Prostate gland (tissue), 2 donors: ENCODE measurements at places on chromosomes 2 and 18. TPM values are rescaled to one million over a fixed set of nuclear protein-coding genes. Genes with fewer than 3 reads are reported as not detected.

DNA sequence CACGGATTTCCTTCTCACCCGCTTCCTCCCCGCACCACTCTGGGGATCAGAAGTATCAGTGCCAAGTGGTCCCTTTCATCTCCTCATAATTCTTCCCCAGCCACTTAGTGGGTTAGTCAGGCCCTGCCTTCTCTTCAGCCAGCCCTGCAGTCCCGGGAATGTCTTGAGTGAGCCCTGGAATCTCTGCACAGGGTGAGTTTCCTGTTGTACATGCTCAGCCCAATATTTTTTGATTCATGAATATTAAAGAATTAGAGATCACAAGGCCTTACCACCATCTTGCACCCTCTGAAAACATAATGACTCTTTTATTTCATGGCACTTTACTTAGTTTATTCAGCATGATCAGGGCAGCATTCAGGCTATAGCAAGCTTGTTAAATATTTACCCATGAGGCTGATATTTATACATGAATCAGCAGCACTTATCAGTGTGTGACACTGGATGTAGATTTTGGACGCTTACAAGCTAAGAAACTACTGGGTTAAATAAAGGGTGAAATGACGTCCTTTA lies 159.4 kb upstream of the FOSL2 start:
- no peak overlapping the region for H3K27ac ChIP-seq
- H3K4me1 ChIP-seq: no peaks in the 10 kb centered on the region
- no peaks in the 10 kb centered on the region for H3K27me3 ChIP-seq
- no peak overlapping the region for H3K4me3 ChIP-seq
- no peaks in the 10 kb centered on the region for H3K36me3 ChIP-seq
- no peak for DNase-seq

GRCh38 chr2:110852541-110853263 lies 120.3 kb downstream of the ACOXL start:
- no peak overlapping the region for H3K27ac ChIP-seq
- H3K36me3 ChIP-seq: no peaks in the 10 kb centered on the region
- DNase-seq: no peak
- no peaks in the 10 kb centered on the region for H3K27me3 ChIP-seq

DNA sequence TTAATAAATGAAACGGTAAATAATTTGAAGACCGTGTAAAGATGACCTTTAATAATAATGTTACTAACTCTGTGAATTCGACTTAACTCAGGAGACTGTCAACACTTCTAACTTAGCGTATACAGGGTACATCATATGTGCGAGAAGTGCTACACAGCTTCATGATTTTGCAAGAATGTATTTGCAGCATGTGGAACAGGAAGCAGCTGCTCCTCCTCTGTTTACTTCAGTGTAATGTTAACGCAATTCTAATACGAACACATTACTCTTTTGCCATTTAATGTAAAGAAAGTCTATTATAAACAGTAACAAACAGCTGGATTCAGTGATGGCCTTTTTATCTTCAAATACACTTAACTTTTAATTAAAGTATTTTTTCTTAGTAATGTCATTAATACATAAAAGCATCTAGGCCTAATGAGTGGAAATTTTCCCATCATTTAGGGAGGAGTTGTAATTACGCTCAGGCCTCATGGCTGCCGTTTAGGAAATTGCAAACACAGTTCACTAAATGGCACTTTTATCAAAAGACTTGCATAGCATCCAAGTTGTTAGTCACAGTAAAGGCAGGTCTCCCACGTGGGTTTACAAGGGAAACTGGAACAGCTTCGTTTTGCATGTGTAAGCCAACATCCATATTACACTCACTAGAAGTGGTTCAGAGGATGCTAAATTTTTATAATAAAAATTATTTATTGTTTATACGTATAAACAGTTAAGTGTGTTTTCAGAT lies 635.7 kb downstream of the FBXO15 start:
- no peak overlapping the region for H3K27ac ChIP-seq
- no peak overlapping the region for H3K4me3 ChIP-seq
- no peaks in the 10 kb centered on the region for H3K27me3 ChIP-seq
- no peaks in the 10 kb centered on the region for H3K4me1 ChIP-seq
- no peak for DNase-seq

Gene MAPK4
- 12.6 TPM for total RNA-seq

Gene GALNT3
- total RNA-seq: 69.9 TPM

DNA sequence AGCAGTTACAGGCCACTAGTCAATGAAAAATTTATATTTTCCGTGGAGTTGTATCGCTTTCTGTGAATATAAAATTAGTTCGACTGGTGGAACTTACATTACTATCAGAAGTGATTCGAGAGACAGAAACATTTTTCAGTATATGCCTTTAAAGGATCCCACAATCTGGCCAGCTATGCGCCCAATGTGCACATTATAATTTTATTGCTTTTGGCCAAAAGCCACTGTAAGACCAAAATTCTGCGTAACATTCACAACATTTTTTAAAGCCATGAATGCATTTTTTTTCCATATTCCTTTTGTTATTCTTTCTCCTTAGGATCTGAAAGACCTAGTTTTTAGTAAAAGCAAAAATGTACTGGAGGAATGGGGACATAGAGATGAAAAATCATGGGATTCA lies 131.0 kb upstream of the CHAC2 start:
- H3K27me3 ChIP-seq: no peaks in the 10 kb centered on the region
- no peak overlapping the region for H3K4me3 ChIP-seq
- H3K4me1 ChIP-seq: no peaks in the 10 kb centered on the region
- H3K27ac ChIP-seq: no peak overlapping the region
- no peak for DNase-seq

GRCh38 chr2:40754912-40755311 lies 303.0 kb upstream of the SLC8A1 start:
- H3K4me3 ChIP-seq: no peak overlapping the region
- H3K27me3 ChIP-seq: no peaks in the 10 kb centered on the region
- H3K27ac ChIP-seq: no peak overlapping the region
- no peaks in the 10 kb centered on the region for H3K36me3 ChIP-seq
- DNase-seq: no peak

GRCh38 chr2:204177977-204178522 lies 241.5 kb downstream of the ICOS start:
- H3K4me1 ChIP-seq: no peaks in the 10 kb centered on the region
- DNase-seq: peak; percentile 10
- H3K4me3 ChIP-seq: no peak overlapping the region
- no peaks in the 10 kb centered on the region for H3K36me3 ChIP-seq
- H3K27me3 ChIP-seq: no peaks in the 10 kb centered on the region
- H3K27ac ChIP-seq: no peak overlapping the region

Gene CTDP1
- total RNA-seq: 33.6 TPM

Gene MROH2A
- not detected for total RNA-seq

Gene KCNJ13
- 3.5 TPM for total RNA-seq

Gene MZT2B
- total RNA-seq: 161 TPM

Gene FOXD4L1
- total RNA-seq: not detected

DNA sequence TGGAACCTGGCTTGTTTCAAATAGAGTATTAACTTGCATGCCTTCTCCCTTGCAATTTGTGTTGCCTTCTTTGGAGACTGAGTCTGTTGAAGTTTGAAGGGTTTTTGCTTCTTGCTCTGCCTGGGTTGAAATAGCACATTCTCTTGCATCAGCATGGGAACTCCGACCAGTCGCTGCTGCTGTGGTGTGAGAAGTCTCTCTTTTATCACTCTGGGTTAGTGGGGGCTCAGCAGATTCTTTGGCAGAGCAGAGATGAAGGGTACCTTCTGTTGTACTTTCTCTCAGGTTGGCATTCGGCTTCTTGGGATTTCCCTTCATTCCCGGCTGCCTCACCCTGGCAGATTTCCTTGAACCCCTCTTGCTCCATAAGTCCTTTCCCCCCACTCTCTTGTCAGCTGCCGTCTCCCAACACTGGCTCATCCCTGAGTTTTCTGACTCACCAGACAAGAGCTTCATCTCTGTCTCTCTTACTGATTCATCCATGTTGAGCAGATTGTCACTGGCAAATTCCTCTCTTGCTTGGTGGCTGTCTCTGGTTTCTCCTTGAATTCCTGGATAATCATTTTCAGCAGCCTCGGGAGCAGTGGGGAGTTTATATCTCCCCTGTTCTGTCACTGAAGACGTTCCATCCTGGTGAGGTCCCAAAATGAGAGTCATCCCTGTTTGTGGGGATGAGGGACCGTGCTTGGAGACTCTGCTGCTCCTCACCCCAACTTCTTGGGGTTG lies 49.9 kb downstream of the ALPK2 start:
- no peaks in the 10 kb centered on the region for H3K27me3 ChIP-seq
- no peak overlapping the region for H3K27ac ChIP-seq
- DNase-seq: no peak
- no peaks in the 10 kb centered on the region for H3K4me1 ChIP-seq
- no peak overlapping the region for H3K4me3 ChIP-seq

- no peak overlapping the region for H3K27ac ChIP-seq
- no peaks in the 10 kb centered on the region for H3K27me3 ChIP-seq
- DNase-seq: no peak
- no peaks in the 10 kb centered on the region for H3K36me3 ChIP-seq
Measured at GRCh38 chr2:136215449-136215848, 97.5 kb upstream of the CXCR4 start.

DNA sequence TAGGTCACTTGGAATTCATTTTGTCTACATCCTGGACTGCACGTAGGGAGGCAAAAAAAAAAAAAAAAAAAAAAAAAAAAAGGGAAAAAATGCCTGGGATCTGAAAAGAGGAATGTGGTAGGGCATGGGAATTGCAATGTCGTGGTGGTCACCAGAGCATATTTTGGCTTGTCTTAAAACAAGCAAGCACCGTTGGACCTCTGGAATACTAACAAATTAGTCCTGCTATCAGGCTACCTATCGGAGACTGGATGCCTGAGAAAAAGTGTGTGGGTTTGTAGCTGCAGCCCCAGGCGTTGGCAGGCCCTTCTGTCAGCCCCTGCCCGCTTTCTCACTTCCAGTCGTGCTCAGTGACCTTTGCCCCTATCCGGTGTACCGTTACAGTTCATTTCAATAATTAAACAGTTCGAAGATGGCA lies 588.5 kb upstream of the ZEB2 start:
- H3K4me3 ChIP-seq: no peak overlapping the region
- H3K36me3 ChIP-seq: no peaks in the 10 kb centered on the region
- no peaks in the 10 kb centered on the region for H3K4me1 ChIP-seq
- no peak for DNase-seq
- H3K27ac ChIP-seq: no peak overlapping the region

DNA sequence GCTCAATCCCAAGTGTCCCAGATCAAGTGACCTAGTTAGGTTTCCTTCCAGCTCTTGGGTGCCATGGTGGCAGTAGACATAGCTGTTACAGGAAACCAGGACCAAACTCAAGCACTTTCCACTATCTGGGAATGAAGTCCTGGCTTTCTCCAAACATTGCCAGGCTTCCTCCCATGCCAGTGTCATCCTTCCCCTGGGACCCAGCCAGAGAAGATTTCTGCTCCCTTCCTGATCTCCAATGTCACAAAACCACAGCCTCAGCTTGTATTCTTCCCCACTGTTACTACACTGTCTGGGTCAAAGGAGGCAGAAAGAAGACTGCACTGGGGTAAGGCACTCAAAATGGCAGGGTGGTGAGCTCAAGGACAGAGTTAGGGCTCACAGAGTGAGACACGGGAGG lies 347.1 kb downstream of the TNS1 start:
- DNase-seq: no peak
- H3K36me3 ChIP-seq: no peaks in the 10 kb centered on the region
- peak overlapping the region; percentile 65 for H3K27ac ChIP-seq
- H3K4me3 ChIP-seq: no peak overlapping the region
- H3K27me3 ChIP-seq: no peaks in the 10 kb centered on the region

Gene TMEM178A
- 6.9 TPM for total RNA-seq

Gene MAP2
- 18.8 TPM for total RNA-seq

- no peak overlapping the region for H3K4me3 ChIP-seq
- H3K36me3 ChIP-seq: no peaks in the 10 kb centered on the region
- DNase-seq: no peak
- H3K4me1 ChIP-seq: no peaks in the 10 kb centered on the region
- H3K27me3 ChIP-seq: no peaks in the 10 kb centered on the region
Measured at GRCh38 chr18:43574974-43575373, 297.7 kb upstream of the SYT4 start.

Gene TDRD15
- total RNA-seq: 1.9 TPM

Gene SFTPB
- total RNA-seq: 0.59 TPM

Gene DNAH6
- 4.9 TPM for total RNA-seq

GRCh38 chr2:240302041-240302440 lies 133.4 kb upstream of the GPC1 start:
- no peaks in the 10 kb centered on the region for H3K36me3 ChIP-seq
- no peak for DNase-seq
- H3K4me1 ChIP-seq: no peaks in the 10 kb centered on the region
- no peak overlapping the region for H3K27ac ChIP-seq
- H3K27me3 ChIP-seq: no peaks in the 10 kb centered on the region

DNA sequence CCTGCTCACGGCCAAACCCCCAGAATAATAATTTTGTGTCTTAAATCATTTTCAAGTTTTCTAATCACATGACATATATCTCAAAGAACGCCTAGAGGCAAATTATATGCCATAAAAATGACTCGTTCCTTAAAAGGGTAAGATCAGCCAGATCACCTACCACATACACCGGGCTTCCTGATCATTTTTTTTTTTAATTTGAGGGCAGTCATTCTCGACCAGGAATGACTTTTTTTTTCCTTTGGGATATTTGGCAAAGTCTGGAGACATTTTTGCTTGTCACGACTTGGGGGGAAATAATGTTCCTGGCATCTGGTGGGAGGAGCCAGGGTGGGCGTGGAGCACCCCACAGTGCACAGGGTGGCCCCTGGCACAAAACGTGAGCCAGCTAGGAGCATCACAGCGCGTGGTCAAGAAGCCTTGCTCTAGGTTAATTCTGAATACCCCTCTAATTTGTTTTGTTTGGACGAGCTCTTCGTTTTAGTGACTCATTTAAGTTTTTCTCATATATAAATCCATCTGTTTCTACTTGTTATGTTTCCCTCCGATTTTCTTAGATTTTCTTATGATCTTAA lies 94.9 kb downstream of the TWIST2 start:
- H3K36me3 ChIP-seq: no peaks in the 10 kb centered on the region
- H3K27ac ChIP-seq: no peak overlapping the region
- no peaks in the 10 kb centered on the region for H3K4me1 ChIP-seq
- H3K4me3 ChIP-seq: no peak overlapping the region
- no peak for DNase-seq
- no peaks in the 10 kb centered on the region for H3K27me3 ChIP-seq

DNA sequence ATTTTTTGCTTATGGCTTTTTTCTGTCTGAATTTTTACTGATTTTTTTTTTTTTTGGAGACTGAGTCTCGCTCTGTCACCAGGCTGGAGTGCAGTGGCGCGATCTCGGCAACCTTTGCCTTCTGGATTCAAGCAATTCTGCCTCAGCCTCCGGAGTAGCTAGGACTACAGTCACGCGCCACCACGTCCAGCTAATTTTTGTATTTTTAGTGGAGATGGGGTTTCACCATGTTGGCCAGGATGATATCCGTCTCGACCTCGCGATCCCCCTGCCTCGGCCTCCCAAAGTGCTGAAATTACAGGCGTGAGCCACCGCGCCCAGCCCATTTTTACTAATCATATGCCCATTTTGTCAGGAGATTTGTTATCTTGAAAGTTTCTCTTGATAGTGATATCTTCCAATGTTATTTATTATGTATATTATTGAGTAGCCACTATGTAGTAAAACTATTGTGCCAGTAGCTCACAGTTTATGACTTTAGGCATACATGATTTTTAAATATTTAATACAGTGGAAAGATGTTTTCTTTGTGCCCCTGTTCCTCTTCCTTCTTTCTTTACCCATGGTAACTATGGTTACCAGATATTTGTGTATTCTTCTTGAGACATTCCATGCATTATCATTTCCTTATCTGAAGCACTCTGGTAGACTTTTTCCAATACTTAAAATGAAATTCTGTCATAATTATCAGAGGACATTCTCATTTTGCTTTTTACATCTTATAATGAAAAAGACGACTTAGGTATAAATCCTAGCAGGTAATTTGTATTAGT lies 2.1 kb downstream of the HAT1 start:
- no peak overlapping the region for H3K4me3 ChIP-seq
- no peaks in the 10 kb centered on the region for H3K4me1 ChIP-seq
- H3K36me3 ChIP-seq: no peaks in the 10 kb centered on the region
- no peak for DNase-seq
- no peak overlapping the region for H3K27ac ChIP-seq
- no peaks in the 10 kb centered on the region for H3K27me3 ChIP-seq
